Anterior cingulate cortex (tissue), 58 donors: ENCODE measurements at places on chromosomes 16 and 17.
A peak's percentile ranks its signal among the peaks of the same experiment; 100 is the strongest.

- DNase-seq, result no peak
Measured at GRCh38 chr16:55640701-55641327, 15.0 kb upstream of the SLC6A2 start.

DNA sequence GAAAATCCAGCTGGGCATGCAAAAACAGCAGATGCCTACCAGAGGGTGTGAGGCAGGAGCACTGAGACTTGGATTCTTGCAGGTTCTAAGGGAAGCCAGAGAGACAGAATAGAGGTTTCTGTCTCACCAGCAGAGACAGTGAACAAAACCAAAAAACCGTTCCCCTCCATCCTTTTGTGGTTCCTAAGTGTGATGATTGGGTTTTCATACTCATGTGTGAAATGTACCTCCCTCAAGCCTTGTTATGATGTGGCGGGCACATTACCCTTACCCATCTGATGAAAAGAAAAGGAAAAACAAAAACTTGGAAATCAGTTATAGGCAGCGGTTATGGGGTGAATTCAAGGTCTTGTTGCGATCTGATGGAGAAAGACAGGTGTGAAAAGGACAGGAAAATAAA, 172.6 kb upstream of the CDH13 start:
- no peak for DNase-seq

DNA sequence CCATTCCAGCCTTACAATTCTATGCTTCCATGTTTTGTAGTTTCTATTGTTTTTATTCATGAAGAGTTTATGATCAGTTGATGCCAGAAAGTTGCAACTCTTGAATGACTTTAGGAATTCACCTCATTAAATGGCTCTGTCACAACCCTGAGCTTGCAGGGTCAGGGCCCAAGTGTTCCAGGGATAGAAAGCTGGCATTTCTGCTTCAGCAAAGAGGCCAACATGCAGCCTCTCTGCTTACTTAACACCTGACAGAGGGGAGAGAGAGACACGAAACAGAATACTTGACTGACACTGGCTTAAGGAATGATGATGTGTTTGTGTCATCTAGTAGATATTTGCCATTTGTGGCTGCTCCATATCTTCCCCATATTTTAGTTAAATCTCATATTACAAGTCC, 328.1 kb downstream of the CA10 start:
- no peak for DNase-seq

- no peak for DNase-seq
Measured at GRCh38 chr17:34669511-34669910, 90.1 kb downstream of the TMEM132E start.

- no peak for DNase-seq
Measured at GRCh38 chr17:17090642-17091103, 48.4 kb downstream of the MPRIP start.

GRCh38 chr16:56424791-56425438, 430 bp downstream of the AMFR start:
- DNase-seq, result no peak

GRCh38 chr16:89475144-89475543, 15.2 kb downstream of the ANKRD11 start:
- DNase-seq, result no peak

DNA sequence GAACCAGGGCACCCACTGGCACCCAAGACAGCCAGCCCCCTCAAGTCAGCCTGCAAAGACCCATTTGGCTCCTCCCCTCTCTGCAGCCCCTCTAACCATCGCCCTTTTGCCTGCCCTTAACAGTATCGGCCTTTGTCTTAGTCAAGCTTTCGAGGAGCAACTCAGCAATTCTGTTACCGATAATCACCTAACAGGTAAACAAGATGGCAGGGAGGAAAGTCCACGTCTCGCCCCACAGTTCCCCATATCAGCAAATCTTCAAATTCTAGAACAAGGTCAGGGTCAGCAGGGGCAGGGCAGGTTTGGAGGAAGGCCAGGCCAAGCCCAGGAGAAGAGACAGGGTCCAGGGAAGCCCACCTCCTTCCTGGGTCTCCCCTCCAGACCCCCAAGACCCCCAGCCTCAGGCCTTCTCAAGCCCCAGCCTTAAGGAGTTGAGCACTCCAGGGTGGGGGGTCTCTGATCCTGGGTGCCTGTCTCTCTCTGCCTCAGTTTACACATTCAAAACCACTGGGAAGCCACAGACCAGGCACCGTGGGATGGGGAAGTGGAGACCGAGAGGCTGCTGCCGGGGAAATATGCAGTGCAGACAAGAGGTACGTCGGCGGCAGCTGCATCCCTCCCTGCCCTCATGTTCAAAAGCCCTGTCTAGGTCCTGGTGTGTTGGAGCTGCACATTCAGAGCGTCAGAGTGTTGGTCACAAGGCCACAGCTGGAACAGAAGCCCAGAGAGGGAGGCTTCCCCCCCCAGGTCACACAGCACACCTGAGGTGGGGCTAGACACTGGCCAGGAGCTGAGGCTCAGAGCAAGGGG, 3.9 kb upstream of the OSGIN1 start:
- no peak for DNase-seq

DNA sequence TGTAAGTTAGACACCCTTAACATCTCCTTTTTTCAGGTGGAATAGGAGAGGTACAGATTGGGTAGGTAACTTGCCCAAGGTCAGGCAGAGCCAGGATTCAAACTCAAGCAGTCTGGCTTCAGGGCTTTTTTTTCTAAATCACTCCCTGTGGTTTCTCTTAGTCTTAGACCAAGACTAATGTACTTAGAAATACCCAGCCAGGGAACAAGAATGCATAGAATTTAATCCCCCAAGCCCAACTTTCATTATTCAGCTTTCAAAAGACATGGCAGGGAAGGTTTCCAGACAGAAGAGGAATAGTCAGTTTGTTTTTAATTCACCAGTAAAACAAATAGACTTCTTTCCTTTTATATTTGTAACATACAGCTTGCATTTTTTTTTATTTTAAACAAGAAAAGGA, 305.2 kb upstream of the RBFOX1 start:
- DNase-seq, result no peak

- no peak for DNase-seq
Measured at GRCh38 chr16:86872833-86873232, 294.5 kb downstream of the FOXL1 start.

DNA sequence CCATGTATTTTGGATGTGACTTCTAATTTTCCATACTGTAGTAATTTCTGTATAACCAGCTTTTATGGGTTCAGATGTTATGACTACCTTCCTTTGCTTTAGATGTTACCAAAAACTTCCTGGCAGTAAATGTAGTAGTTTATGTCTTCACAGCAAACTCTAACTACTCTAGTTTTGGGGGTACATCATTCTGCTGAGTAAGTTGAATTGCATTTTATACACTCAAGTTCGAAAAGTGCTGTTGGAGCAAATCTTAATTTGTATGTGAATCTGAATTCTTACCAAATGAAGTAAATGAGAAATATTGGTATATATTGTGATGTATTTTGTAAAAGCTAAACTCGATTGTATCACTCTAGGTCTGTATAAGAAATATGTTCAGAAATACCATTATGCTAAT, 728.3 kb upstream of the CDH8 start:
- DNase-seq, result no peak

- DNase-seq, result no peak
Measured at GRCh38 chr16:17345043-17345442, 125.7 kb downstream of the XYLT1 start.

DNA sequence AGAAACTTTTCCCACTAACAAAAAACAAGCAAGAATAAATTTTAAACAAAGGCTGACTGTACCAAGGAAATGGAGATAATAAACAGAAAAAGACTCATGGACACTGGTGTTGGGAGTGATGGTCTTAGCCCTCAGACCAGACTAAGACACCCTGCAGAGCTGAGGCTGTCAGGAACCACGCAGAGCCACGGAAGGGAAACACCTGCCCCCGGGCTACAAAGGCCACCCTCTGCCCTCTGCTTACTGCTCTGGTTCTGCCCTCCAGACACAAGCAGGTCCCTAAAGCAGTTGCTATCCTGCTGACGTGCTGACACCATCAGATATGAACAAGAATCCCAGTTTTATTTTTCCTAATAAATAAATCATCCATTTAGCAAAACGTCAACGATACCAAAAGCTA, 80.0 kb downstream of the ANKRD11 start:
- no peak for DNase-seq

GRCh38 chr17:2893422-2893914, 97.2 kb downstream of the RAP1GAP2 start:
- no peak for DNase-seq

GRCh38 chr17:52235516-52235915, 77.0 kb upstream of the CA10 start:
- DNase-seq, result peak; percentile 6

DNA sequence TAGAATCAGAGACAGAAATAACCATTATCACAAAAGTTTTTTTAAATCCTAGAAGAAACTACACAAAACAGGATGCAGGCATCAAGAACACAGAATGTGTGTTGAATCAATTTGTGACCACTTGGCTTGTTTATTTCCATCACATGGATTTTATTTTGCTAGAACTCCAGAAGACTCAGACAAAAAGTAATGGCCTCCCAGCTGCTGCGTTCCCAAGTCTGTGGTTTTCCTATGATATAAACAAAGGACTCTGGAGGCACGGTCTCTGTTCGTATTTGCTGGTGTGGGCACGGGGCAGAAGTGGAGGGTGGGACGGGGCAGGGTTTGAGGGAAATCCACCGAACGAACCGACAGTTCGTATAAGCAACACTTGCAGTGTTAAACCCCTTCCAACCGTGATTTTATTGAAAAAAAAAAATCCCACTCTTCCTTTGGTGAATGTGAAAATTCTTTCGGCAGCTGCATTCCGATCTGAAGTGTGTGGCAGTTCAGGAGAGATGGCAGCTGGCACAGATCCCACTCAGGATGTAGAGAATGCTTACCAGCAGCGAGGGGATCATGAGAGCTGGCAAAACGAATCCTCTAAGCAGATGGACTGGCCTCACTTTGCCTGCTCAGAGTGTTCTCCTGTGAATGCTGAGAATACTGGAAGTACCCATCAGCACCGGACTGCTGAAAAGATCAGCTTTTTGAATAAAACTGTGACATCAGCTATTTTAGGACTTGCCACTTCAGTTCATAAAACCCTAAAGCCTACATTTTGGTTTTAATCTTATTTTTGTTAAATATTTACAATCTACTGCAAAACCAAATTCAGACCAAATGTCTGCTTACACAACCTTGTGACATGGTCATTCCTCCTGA, 165.2 kb downstream of the VPS53 start:
- DNase-seq, result no peak

GRCh38 chr17:61440697-61441096, 11.5 kb upstream of the TBX4 start:
- DNase-seq, result no peak

GRCh38 chr16:58026139-58026704, 668 bp downstream of the MMP15 start:
- peak; percentile 21 for DNase-seq

- no peak for DNase-seq
Measured at GRCh38 chr17:42142371-42142896, 12.4 kb downstream of the RAB5C start.

DNA sequence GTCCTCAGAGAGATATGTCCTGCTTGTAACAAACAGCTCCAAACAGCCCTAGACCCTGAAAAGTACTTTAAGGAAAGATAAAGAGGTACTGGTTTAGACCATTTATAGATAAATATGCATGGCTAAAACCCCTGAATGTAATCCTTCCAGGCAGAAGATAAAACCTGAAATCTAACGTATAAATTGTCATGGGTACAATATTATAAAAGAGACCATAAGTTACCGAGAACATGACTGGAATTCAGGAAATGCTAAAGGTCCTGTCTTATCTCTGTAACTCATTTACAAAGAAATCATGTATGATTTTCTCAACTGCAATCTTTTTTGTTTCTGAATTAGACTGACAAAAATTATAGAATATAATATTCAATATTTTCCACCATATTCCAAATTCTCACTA, 9.2 kb upstream of the KANSL1 start:
- no peak for DNase-seq

DNA sequence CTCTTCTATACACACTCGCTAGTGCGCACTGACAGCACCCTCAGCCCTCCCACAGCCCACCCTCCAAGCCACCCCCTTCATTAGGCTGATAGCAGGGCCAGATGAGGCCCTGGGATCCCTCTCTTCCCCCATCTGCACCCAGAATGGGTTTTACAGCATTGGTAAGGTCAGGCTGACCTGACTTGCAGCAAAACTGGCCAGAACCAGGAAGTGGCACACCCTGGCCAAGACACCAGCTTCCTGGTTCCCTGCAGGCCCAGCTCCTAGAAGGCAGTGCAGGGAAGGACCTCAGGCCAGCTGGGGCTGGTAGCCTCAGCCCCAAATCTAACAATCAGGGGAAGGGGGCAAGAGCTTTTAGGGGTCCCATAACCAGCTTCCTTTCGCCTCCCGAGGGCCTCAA, 50.0 kb upstream of the MRPS23 start:
- no peak for DNase-seq

DNA sequence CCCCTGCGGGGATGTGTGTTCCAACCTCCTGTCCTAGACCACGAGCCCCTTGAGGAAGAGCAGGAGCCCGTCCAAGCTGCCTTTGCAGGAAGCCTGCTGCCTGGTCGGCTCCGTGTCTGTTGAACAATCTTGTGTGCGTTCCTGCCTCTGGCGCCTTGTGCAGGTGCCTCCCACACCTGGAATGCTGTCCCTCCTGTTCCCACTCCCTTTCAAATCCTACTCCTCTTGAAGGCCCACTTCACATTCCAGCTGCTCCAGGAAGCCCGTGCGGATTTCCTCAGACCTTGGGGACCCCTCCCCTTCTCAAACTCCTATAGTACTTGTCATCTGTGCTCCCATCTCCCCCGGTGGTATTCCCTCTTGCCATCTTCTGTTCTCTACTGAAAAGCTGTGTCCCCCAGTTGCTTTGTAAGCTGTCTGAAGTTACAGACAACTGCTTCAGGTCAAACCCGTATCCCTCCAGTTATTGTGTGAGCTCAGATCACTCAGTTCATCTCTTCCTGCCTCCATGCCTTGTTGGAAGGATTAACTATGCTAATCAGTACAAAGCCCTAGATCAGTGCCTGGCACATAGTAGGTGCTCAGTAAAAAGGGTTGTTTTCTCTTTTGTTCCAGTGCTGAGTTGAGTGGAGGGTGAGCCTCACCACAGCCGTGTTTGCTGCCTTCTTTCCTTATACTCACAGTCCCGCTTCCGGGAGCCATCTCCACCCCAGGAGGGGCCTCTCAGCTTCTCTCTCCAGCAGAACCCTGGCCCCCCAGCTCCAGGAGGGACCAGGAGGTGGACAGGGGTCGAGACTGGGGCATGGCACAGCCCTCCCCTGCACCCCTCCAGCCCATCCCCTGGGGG, 241.8 kb upstream of the CIBAR2 start:
- no peak for DNase-seq

GRCh38 chr16:50390914-50391716, 22.3 kb upstream of the BRD7 start:
- no peak for DNase-seq

- no peak for DNase-seq
Measured at GRCh38 chr16:64808474-64808873, 313.4 kb downstream of the CDH11 start.

DNA sequence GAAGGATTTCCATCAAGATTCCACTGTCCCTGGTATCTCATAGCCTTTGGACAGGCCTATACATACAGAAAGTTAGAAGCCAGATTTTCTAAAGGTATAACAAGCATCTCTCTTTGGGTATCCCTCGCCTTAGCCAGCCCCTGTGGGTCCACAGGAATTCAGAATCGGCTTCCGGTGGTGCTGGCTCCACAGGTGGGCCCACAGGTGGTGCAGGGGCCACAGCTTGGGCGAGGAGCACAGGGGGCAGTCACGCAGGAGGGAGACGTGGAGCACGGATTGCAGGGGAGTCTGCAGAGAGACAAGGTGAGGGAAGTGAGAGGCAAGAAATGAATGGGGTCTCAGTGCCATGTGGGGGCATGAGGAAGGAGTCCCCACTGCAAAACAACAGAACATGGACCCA, 3.5 kb downstream of the KRT38 start:
- no peak for DNase-seq

- DNase-seq, result no peak
Measured at GRCh38 chr17:56995766-56996165, 17.8 kb downstream of the SCPEP1 start.

GRCh38 chr17:77373299-77374169, 232.8 kb downstream of the SEC14L1 start:
- DNase-seq, result no peak
